Sigmoid colon (tissue), 7 donors: ENCODE measurements at places on chromosomes 5 and 9. TPM values are rescaled to one million over a fixed set of nuclear protein-coding genes. Genes with fewer than 3 reads are reported as not detected.

DNA sequence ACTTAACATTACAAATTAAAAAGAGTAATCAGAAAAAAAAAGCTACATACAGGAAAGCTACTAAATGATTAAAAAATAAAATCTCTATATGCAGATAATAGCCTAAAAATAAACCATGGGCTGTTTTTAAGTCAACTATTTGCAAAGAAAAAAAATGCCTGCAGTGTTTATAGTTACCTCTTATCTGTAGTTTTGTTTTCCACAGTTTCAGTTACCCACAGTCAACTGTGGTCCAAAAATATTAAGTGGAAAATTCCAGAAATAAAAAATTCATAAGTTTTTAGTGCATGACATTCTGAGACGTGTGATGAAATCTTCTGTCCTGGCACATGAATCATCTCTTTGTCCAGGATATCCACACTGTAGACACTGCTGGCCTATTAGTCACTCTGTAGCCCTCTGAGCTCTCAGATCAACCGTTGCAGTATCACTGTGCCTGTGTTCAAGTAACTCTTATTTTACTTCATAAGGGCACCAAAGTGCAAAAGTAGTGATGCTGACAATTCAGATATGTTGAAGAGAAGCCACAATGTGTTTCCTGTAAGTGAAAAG lies 59.2 kb downstream of the PRELID2 start:
- no peak for DNase-seq

GRCh38 chr9:120412425-120412951 lies 167.5 kb downstream of the CDK5RAP2 start:
- no peak for DNase-seq

Gene LRRTM2
- polyA plus RNA-seq, result not detected

- no peak for DNase-seq
Measured at GRCh38 chr9:13352451-13352979, 73.0 kb upstream of the MPDZ start.

Gene FLT4
- polyA plus RNA-seq, result 6.2 TPM
